ENCODE measurements at places on chromosomes 3 and 15.
A peak's percentile ranks its signal among the peaks of the same experiment; 100 is the strongest.

- DNase-seq, result no peak
Measured at GRCh38 chr15:56982987-56983386, 64.5 kb downstream of the TCF12 start.

GRCh38 chr3:78765671-78766485, 1001.9 kb downstream of the ROBO1 start:
- DNase-seq, result no peak

GRCh38 chr3:73228000-73228399, 166.5 kb downstream of the EBLN2 start:
- DNase-seq, result no peak

- DNase-seq, result peak; percentile 22
Measured at GRCh38 chr3:184160456-184160855, 5.3 kb downstream of the DVL3 start.

DNA sequence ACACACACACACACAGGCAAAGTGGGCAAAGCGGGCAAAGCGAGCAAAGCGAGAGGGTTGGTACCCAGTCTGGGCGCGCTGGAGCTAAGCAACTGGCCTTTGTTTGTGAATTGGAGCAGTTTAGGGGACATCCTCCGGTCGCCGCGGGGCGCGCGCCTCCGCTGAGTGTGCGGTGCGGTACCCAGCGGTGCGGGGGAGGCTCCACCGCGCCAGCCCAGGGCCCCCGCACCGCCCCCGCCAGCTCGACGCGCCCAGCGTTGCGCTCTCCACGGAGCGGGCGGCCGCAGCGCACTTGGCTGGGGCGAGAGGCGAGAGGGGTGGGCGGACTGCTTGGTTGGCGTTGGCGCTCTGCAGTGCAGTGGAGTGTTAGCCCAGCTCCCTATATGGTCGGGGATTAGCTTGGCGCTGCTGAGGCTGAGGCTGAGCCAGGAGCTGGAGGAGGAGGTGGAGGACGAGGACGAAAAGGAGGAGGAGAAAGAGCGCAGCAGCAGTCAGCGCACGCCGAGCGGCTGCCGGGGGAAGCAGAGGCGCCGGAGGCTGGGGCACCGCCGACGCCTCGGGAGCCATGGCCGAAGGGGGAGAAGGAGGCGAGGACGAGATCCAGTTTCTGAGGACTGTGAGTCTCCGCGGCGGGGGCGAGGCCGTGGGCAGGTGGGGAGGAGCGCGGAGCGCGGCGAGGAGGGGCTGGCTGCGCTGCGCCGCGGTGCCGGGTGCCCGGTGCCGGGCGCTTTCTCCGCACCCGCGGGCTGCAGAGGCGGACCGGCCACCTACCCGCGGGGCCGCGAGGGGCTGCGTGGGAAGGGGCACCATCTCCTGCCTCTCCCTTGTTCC, at the start of gene RYR3:
TSS of gene RYR3 (plus strand) at position 487 of the 831 bp plus-strand sequence. CDS start at position 566, 79 bp downstream.
- DNase-seq, result peak; percentile 35

DNA sequence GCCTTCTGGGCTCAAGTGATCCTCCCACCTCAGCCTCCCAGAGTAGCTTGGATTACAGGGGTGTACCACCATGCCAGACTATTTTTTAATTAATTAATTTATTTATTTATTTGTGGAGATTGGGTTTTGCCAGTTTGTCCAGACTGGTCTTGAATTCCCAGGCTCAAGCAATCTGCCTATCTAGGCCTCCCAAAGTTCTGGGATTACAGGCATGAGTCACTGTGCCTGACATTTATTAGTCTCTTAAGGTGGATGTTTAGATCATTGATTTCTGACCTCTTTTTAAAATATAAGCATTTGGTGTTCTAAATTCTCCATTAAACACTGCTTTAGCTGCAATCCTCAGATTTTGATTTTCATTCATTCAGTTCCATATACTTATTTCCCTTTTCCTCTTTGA, 15.6 kb downstream of the FBXW12 start:
- no peak for DNase-seq

DNA sequence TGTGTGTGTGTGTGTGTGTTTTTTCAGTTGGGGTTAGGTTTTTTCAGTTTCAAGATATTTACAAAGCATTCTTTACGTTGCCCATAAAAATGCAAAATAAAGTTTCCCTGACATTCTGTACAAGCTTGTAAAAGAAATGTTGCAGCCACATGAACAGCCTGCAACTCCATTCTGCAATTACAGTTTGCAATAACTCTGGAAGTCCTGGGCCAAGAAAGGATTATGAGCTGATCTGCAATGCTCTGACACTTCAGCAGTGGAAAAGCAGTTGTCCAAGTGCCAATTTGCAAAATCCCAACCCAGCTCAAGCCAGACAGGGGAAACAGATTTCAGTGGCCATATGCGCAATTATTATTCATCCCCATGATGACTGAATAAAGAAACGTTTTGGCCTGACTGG, 322.1 kb downstream of the MEX3B start:
- no peak for DNase-seq

GRCh38 chr15:38073178-38073946, 138.9 kb downstream of the TMCO5A start:
- DNase-seq, result no peak

DNA sequence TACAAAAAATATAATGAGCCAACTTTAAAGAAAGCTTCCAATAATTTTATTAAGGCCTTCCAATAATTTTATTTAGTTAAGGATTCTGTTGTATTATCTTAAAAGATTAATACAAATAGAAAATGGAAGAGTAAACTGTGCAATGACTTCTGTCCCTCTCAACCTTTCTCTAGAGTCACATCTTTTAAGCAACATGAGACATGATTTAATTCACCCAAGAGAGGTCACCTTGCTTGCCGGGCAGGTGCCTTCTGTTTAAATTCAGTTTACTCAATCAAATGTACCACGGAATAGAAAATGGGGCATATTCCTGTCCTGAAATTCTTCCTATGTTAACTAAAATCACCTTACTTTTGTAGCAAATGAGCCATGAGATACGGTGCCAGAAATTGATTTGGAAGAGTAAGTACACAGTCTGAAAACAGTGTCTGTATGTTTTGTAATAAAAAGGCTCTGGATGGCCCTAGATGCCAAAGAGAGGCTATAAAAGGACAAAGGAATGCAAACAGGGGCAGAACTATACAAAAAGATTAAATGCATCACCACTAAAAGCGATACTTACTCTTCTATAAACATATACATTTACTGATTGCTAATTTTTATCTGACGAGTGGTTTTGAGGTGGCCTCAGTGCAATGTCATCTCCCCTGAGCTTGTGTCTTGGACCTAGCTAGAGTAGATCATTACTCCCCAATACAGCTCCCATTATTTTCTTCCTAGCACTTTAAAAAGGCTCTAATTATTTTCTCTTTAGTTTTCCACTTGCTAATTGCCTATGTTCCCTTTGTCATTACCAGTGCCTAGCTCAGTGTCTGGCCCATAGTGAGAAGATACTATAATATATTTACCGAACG, 134.0 kb downstream of the FHIT start:
- no peak for DNase-seq

DNA sequence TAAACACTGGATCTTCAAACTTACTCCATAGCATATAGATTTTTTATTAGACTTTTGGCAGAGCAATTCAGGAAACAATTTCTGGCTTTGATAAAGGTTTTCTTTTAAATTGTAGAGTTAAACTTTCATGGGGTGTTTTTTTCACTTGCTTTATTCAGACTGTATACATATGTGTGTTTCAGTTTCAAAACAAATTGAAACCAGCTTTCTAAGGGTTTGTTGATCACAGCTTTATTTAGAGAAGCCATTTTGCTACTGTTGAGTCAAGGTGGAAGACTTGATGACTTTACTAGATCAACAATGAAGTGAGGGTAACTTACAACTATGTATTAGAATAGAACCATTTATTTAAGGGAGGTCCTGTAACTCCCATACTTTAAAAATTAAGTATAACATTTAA, 6.2 kb downstream of the UBE2E1 start:
- DNase-seq, result no peak

DNA sequence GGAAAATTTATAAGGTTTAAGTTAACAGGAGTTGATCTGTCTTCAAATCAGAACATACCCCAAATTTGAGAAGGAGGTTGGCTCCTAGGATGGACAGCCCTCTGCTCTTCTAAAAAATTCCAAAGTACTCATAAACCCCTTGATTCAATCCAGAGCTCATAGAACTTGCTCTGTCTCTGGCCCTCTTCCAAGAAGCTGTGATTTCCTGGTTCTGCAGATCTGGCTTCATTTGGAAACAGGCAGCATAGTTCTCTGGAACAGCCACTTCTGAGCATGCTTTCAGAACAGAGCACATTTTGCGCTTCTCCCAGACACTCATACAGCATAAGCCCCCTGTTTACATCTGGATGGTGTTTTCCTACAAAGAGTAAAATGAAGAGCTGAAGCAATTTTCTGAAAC, 96.7 kb downstream of the KBTBD8 start:
- no peak for DNase-seq

DNA sequence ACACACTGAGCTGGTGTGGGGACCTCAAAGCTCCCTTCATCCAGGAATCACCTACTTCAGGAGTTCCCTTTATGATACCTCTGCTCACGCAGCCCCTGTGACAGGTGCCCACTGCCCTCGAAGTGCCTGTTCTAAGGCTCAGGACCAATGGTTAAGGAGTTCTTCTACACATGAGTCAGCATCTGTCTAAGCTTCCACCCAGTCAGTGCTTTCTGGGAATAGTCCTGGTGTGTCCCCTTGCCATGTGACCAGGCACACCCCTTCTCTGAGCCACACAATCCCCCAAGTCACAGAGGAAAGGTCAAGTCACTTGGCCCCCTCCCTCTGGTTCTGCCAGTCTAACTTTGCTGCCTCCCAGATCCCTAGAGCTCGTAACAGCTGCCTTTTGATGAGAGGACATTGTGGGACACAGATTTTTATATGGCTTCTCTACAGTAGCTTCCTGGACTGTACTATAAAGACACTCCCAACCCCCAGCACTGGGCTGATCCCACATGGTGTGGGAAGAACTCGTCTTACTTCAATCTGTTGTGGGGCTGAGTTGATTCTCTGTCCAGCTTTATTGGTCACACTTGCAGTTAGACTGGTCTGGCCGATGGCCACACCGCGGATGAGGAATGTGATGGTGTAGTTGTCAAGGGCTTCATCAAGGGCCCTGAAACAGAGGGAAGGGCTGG, 78.8 kb downstream of the NUP210 start:
- DNase-seq, result no peak

- no peak for DNase-seq
Measured at GRCh38 chr15:66721954-66722353, 19.9 kb downstream of the SMAD6 start.

DNA sequence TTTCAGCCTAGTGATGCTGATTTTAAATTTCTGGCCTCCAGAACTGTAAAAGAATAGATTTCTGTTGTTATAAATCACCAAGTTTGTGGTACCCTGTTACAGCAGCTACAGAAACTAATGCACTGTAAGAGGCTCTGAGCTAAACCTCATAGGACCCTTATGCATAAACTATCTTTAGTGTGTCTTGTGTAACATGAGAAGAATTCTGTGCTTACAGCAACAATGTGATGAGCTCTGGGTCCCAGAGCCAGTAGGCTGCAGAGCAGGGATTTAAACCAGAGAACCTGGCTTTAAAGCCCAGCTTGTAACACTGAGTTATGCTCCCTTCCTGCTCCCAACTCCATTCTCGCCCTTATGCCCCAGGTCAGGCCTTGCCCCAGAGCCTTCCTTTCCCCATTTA, 113.1 kb downstream of the THSD4 start:
- no peak for DNase-seq

- DNase-seq, result peak; percentile 88
Measured at GRCh38 chr3:190862209-190863118, at the start of gene GMNC. TSS of gene GMNC (minus strand) at chr3:190862694. CDS start at chr3:190862615, 79 bp downstream.

- DNase-seq, result no peak
Measured at GRCh38 chr15:101052681-101053121, 133.5 kb downstream of the LRRK1 start.

DNA sequence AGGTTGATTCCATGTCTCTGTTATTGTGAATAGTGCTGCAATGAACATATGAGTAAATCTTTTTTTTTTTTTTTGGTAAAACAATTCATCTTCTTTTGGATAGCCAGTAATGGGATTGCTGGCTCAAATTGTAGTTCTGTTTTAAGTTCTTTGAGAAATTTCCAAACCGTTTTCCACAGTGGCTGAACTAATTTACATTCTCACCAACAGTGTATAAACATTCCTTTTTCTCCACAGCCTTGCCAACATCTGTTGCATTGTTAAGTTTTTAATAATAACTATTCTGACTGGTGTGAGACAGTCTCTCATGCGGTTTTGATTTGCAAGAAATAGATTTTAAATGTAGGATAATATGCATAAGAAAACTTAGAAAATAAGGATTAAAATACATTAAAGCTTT, 279.0 kb upstream of the EPHA3 start:
- no peak for DNase-seq

GRCh38 chr3:61938878-61939549, 377.6 kb downstream of the PTPRG start:
- no peak for DNase-seq

- peak; percentile 14 for DNase-seq
Measured at GRCh38 chr3:33152363-33153360, 38.8 kb downstream of the CRTAP start.

DNA sequence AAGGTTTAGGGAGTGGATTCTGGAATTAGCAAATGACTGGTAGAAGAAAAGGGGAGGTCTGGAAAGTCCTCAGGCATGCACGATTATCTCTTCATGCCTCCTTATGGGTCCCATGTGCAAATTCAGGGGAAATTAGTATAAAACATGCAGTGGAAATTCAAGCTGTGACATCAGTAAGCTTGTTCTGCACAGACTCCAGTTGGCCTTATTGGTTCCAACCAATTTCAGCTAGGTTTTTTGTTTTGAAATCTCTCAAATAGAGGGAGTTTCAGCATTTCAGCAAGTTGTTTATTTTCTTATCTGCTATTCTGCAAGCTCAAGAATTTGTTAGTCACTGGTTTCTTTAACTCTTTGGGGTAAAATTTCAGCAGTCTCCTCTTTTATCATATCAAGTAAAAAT, 774 bp upstream of the TMCO5A start:
- peak; percentile 27 for DNase-seq

- DNase-seq, result no peak
Measured at GRCh38 chr3:17820704-17821103, 78.3 kb upstream of the TBC1D5 start.

GRCh38 chr3:170716172-170716805, 130.4 kb upstream of the SLC7A14 start:
- DNase-seq, result no peak

DNA sequence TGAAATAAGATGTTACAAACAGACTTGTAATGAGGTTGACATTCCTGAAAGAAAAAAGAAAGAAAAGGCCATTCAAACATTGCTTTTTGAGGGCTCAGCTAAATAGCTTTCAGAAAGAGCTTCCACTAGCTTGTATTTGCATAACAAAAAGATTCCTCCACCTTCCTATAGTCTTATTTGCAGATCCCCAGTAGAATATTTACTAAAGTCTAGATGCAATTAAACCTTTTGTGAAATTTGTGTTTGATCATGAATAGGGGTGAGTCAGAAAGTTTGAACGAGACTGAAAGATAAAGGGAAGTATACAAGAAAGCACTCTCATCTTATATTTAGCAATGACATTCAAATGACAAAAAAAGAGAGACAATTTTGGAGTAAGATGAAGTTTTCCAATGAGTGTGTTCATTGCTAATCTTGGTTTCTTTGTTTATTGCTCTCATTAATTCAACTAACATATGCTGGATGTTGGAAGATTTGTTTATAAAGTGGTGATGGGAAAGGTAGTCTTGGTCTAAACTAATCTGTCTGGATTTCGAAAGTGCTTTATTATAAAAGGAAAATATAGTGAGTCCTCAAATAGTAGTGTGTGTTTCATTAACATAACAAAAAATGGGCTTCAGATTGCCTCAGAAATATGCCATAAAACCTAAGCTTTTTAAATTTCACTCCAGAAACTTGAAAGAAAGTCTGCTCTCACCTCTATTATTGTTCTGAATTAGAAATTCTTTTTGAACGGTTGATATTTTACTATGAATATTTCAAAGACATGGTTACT, 9.1 kb upstream of the CADPS start:
- no peak for DNase-seq

Data from AG20443 (cell line).